ENCODE measurements at places on chromosomes 7 and 10. TPM values are rescaled to one million over a fixed set of nuclear protein-coding genes. Genes with fewer than 3 reads are reported as not detected.

DNA sequence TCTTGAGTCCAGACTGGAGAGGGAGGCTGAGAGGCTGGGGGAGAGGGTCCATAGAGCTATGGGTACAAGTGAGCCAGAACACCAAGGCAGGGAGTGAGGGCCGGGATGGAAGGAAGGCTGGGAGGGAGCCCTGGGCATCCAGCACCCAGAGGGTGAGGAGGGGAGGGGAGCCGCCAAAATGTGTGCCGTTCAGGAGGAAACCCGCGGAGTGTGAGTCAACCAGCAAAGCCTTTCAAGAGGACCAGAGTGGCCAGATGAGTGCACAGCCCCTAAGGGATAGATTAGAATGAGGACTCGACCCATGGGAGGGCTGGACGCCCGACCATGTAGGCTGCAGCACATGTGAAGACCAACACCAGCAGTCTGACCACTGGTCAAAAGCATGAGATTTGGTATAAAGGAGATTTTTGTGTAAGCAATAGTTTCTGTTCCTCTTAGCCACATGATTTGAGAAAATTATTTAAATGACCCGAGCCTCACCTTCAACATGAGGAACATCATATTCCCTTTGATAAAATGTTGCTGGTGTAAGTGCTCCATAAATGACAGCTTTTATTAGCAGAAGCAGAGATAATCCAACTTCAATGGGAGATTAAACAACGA is 179.7 kb upstream of the GRB10 start:
- DNase-seq = no peak

- DNase-seq = no peak
Measured at GRCh38 chr10:78787125-78787524, 281.6 kb upstream of the ZMIZ1 start.

The ASB10 gene
- total RNA-seq = not detected

- DNase-seq = no peak
Measured at GRCh38 chr10:92747600-92747999, 57.8 kb downstream of the HHEX start.

DNA sequence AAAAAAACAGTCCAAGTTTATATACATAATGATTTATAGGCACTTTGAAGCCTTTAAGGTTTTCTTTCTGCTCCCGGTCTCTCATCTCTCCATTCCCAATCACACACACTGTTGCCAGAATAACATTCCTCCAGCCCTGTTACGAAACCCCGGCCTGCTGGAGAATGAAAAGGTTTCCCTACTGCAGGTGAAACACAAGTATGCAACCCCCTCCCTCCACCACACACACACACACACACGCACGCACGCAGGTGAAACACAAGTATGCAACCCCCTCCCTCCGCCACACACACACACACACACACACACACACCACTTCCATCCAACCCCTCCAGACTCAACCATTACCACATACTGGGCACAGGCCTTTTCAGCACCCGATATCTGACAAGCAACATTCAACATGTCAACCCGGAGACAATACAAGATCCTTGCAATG is 87.5 kb downstream of the PARD3 start:
- DNase-seq = peak; percentile 55

The CCDC3 gene
- 17.1 TPM for total RNA-seq

DNA sequence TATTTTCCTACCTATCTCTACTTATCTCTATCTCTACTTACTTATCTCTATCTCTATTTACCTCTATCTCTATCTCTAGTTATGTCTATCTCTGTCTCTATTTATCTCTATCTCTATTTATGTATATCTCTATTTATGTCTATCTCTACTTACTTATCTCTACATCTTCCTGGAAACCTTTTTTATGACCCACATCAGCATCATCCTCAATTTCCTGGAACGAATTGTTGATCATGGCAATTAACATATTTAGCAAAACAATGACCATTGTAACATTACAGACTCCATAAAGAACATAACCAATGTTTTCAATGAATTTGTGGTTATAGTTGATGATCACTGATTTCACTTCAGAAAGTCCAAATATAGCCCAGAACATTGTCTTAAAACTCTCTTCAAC is 18.3 kb downstream of the GIMAP6 start:
- DNase-seq = no peak

DNA sequence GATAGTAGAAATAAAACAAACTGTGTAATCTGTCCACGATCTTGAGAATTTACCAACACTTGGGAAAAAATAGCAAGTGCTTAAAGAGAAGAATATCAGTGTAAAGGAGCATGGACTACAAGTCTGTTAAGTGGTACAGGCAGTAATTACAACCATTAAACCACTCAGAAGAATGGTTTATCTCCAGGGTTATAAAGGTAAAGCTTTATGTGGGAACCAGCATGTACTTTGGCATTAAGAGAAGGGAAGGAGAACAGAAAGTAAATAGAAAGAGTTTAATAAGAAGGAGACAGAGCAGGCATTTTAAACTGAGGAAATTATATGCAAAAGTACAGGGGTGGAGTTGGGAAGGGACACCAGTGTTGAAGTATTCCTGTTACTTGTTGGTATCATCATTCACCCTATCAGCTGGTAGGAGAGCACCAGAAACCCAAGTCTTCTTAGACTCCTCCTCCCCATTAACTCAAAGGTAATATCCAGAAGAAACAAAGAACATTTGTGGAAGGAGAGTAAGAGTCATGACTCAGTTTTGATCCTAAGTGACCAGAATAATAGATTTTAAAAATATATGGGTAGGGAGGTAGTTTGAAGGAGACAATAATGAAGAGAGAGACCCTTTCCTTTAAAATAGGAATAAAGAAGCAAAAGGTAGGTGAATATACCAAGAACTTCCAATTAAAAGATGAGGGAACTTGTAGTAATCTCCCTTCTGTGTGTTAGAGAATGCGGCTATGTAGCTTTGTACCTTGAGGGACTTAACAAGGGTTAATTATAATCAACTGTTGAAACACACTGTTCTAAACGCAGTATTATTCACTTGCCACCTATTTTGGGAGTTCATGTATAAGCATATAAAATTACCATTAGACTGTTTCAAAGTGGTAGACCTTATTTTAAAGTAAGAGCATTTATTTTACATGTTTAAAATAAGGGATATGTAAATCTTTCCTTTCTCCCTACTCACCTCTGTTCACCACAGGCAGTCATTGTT is 92.1 kb upstream of the STRIP2 start:
- DNase-seq = no peak

GRCh38 chr10:60801522-60801921 is 23.2 kb downstream of the CDK1 start:
- no peak for DNase-seq

- DNase-seq = peak; percentile 96
Measured at GRCh38 chr7:2558629-2559282, at the start of gene IQCE. Gene IQCE, plus strand, starts transcription at chr7:2558979. Its CDS starts 203 bp downstream, at chr7:2559182.

The UCMA gene
- total RNA-seq = not detected

- no peak for DNase-seq
Measured at GRCh38 chr10:133438711-133439273, 14.4 kb upstream of the SPRN start.

- DNase-seq = no peak
Measured at GRCh38 chr10:59633063-59633462, 76.6 kb downstream of the SLC16A9 start.

DNA sequence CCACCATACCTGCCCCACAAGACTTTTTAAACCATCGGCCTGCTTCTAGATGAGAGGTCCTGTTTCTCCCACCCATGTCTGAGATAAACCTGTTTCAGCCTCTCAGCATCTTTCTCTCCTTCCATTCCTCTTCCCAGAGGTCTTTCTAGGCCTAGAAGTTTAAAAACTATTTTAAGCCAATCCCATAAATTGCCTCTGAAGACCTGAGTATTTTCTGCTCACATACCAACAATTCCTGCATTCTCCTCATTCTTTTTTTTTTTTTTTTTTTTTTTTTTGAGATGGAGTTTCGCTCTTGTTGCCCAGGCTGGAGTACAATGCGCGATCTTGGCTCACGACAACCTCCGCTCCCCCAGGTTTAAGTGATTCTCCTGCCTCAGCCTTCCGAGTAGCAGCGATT is 262.9 kb upstream of the AUTS2 start:
- DNase-seq = no peak

The GNGT1 gene
- total RNA-seq = not detected

- DNase-seq = no peak
Measured at GRCh38 chr7:47582764-47583738, 1.1 kb upstream of the TNS3 start.

DNA sequence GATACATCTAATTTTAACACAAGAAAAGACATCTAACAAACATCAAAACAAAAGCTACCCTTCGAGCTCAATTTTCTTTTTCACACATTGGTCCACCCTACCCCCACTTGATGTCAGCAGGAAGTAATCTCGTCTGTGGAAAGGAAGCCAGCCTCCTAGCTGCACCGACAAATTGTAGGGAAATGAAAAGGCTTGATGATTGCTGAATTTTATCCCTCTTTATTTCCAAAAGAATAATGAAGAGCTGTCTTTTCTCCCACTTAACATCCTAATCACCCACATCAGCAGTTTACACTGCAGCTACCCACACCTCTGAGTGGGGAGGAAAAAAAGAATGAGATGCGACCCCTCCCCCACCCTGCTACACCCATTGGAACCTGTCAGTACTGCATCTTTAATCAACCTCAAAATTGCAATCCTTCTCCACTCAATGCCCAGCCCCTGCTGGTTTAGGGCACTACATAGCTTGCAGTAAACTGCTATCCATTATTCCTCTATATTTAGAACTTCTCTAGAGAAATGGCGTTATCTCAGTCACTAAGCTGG is 10.6 kb upstream of the CPVL start:
- DNase-seq = no peak

DNA sequence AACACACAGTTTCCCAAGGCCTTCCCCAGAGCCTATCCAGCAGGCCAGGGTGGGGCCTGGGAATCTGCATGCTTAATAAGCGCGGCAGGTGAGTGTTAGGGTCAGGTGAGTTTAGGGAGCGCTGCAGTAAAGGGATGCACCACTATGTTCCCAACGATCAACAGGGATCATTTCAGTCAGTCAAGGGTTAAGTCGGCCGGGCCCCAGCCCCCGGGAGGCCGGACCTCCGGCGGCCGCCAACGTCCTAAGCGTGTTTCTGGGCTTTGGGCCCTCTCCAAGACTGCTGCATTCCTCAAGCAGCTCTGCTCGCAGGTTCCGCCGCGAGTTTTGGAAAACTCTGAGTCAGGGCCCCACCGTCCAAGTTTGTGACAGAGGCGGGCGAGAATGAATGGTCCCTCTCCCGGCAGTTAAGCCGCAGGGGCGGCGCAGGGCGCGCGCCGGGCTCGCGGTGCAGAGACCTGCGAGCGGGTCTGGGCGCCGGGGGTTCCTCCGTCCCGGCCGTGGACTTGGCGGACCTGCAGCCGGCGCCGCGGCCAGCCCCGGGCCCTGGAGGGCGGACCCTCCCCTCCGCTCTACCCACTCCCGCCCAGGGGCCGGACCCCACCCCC is 81.6 kb downstream of the ARHGAP22 start:
- DNase-seq = peak; percentile 57

DNA sequence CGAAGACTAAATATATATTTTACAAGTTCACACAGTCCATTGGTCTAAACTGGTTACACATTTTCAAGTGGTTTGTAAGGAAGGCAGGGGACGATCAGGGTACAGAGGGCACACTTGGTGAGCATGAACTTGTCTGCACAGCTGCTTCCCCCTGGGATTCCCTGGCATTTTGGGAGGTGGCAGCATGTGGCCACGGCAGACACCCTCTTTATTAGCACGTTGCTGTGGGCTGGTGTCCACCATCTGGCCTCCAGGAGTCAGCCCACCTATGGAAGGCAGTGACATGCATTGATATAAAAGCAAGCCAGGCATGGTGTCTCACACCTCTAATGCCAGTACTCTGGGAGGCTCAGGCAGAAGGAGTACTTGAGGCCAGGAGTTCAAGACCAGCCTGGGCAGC is 350.2 kb downstream of the TYW1 start:
- DNase-seq = no peak

- no peak for DNase-seq
Measured at GRCh38 chr10:107826171-107826570, 661.7 kb upstream of the SORCS1 start.

DNA sequence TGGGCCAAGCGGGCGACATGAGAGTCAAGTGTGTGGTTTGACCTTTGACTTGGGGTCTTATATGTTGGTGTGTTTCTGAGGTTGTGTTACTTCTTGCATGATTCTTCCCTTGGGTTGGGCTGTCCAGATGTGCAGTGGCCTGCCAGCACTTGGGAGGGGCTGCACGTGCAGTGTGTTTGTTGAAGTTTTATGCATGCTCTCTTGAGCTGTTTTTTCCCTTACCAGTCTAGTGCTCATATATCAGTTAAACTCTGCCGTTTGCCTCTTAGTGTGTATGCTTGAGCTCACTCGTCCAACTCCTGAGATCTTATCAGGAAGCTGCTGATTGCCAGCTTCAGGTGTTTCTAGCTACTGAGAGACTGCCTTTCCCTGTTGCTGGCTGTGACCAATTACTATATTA is 23.1 kb downstream of the SP4 start:
- no peak for DNase-seq

GRCh38 chr10:133529576-133529946 is 2.4 kb downstream of the CYP2E1 start:
- DNase-seq = no peak

GRCh38 chr10:117684672-117685211 is 142.2 kb downstream of the EMX2 start:
- peak; percentile 17 for DNase-seq

DNA sequence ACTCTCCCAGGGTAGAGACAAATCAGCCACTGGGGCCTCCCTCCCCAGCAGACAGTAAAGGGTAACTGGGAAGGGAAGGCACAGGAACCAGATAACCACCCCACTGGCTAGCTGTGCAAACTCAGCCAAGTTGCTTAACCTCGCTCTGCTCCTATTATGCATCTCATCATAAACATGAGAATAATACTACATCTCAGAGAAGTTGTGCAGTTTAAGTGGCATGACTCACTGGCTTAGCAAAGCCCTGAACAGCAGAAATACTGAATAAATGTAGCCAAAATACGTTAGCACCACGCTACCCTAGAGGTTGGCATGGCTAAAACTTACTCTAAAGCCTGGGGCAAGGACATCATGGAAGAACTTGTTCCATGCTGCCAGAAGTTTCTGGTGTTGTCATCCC is 128.1 kb upstream of the ANK3 start:
- DNase-seq = no peak

The ANXA8 gene
- not detected for total RNA-seq

The ZSWIM8 gene
- total RNA-seq = 70.9 TPM

The SLC39A12 gene
- total RNA-seq = not detected

DNA sequence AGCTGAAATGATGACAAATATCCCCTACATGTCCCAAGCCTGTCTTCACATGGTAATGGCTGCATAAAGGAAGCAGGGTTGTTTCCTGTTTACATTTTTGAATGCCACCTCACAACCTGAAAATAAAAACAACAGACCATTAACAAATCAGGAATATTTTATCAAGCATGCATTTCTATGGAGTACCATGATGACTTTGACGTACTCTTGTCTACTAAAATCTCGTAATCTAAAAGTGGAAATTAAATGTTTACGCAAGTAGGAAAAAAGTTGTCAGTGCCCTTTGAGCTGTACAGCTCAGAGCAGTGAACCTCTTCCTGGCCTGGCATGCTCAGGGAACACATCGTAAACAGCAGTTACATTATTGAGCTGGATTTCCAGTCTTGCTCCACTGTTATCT is 194.1 kb downstream of the INHBA start:
- DNase-seq = no peak

The LRGUK gene
- 0.78 TPM for total RNA-seq
